ENCODE measurements at places on chromosomes 2 and 18.

- H3K4me1 ChIP-seq = no peaks in the 10 kb centered on the region
- no peaks in the 10 kb centered on the region for H3K27me3 ChIP-seq
- no peak overlapping the region for H3K27ac ChIP-seq
- DNase-seq = no peak
Measured at GRCh38 chr2:45311559-45311958, 299.5 kb downstream of the SRBD1 start.

DNA sequence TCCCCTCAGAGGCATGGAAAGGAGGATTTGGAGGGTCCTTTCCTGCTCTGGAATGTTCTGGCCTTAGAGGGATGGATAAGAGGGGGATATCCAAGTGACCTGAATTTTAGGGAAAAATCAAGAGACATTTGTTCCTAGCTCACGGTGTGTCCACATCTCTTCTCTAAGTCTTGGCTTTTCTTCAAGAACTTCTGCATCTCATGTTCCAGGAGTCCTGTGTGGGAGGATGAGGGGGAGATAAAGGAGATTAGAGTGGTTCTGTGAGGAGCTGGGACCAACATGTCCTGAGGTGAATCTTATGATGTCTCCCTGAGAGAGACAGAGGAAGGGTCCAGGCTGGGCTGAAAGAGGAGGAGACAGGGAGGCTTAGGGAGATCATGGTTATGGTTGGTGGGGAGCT, 11.7 kb downstream of the EMX1 start:
- no peak for DNase-seq
- H3K27ac ChIP-seq = no peak overlapping the region
- no peaks in the 10 kb centered on the region for H3K36me3 ChIP-seq

DNA sequence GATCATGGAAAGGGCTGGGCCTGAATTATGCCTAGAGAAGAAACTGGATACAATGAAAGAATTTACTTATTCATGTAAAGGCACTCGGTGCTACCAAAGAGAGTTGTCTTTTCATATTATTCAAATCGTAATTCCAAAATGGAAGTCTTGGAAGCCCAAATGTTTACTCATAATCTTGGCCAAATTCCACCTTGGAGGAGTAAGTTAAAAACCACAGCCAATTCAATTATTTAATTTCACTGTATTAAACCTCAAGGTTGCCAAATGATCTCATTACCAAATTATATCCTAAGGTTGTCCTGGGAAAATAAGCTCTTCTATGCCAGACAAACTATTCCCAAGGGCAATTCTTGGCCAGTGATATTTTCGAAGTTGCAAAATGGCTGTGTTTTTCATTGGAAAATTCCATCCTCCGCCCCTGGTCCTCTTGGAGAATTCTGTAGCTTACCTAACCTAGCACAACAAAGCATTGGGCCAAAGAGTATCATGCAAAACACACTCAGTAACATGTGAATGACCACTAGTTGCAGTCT, 11.1 kb upstream of the VPS4B start:
- no peak overlapping the region for H3K4me3 ChIP-seq
- H3K36me3 ChIP-seq = no peaks in the 10 kb centered on the region
- H3K4me1 ChIP-seq = no peaks in the 10 kb centered on the region
- DNase-seq = no peak
- H3K27me3 ChIP-seq = no peaks in the 10 kb centered on the region
- H3K27ac ChIP-seq = no peak overlapping the region

- H3K36me3 ChIP-seq = no peaks in the 10 kb centered on the region
- H3K27ac ChIP-seq = no peak overlapping the region
Measured at GRCh38 chr2:6739547-6739946, 126.2 kb downstream of the CMPK2 start.
